ENCODE measurements at places on chromosomes 1 and 21.

GRCh38 chr1:52413410-52413989 lies 9.1 kb downstream of the PRPF38A start:
- no peak for DNase-seq

- DNase-seq = no peak
Measured at GRCh38 chr1:210332233-210332632, 3.5 kb downstream of the HHAT start.

DNA sequence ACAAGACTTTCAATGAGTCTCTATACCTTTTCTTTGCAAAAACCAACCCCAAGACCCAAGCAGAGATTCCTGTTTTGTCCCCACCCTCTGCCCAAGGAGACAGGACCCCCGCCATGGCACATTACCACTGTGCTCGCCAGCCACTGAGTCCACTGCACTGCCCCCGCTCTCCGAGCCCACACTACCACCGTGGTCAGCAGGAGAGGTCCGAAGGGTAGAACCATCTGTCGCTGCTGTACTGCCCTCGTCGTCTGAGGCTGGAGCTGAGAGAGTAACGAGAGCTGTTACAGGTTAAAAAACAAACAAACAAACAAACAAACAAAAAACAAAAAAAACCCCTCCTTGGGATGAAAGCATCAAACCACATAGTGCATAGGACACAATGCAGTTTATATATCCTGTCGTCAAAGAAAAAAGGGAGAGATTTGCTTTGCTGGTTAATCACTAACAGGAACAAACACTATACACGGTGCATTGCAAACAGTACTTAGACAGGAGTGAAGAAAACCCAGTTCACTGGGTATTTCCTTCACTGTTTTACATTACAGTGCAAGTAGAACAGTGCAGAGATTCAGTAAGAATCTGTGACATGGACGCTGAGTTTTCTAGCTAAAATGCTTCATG lies 71.0 kb downstream of the UBR4 start:
- no peak for DNase-seq

GRCh38 chr1:24717887-24718650 lies 27.2 kb upstream of the CLIC4 start:
- no peak for DNase-seq

DNA sequence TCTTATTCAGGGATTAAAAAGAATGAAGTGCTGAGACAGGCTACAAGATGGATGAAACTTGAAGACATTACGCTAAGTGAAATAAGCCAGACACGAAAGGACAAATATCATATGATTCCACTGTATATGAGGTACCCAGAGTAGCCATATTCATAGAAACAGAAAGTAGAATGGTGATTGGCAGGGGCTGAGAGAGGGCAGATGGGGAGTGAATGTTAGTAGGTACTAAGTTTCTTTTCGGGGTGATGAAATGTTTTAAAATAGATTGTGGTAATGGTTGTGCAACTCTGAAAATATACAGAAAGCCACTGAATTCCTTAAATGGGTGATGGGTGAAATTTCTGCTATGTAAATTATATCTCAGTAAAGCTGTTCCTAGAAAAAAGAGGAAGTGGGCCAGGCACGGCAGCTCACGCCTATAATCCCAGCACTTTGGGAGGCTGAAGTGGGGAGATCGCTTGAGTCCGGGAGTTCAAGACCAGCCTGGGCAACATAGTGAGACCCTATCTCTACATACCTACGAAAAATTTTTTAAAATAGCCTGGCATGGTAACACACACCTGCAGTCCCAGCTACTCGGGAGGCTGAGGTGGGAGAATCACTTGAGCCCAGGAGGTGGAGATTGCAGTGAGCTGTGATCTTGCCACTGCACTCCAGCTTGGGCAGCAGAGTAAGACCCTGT lies 15.9 kb downstream of the SLC27A3 start:
- DNase-seq = no peak

GRCh38 chr1:189409774-189410173 lies 1067.9 kb downstream of the BRINP3 start:
- no peak for DNase-seq

GRCh38 chr1:93692983-93693591 lies 11.4 kb upstream of the BCAR3 start:
- no peak for DNase-seq

DNA sequence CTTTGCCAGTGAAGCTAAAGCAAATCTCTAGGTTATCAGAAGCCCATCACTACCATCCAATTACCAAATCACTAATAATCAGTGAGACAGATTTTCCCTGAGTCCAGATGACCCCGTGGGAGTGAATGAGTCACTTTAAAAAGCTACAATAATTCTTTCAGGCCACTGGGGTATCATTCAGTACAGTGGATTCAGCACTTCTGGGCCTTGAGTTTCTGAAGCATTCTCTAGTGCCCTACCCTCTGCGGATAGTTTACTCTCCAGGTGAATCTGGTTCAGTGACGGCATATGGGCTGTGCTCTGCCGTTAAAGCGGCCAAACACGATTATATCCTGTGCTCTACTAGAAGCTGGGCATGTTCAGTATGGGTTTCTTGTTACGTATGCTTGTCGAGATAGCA lies 26.1 kb downstream of the NR5A2 start:
- DNase-seq = no peak

GRCh38 chr1:33361532-33362235 lies 40.8 kb upstream of the A3GALT2 start:
- DNase-seq = no peak

GRCh38 chr21:46567348-46567747 lies 37.5 kb downstream of the S100B start:
- DNase-seq = no peak

GRCh38 chr21:46327711-46328110 lies 3.8 kb downstream of the PCNT start:
- no peak for DNase-seq

- DNase-seq = no peak
Measured at GRCh38 chr1:97379387-97380075, 541.3 kb downstream of the DPYD start.

GRCh38 chr1:53332186-53332564 lies 4.3 kb upstream of the LRP8 start:
- DNase-seq = no peak

- no peak for DNase-seq
Measured at GRCh38 chr21:35208104-35208503, 159.0 kb upstream of the RUNX1 start.

GRCh38 chr1:225299624-225300023 lies 128.2 kb downstream of the LBR start:
- DNase-seq = peak; percentile 10

DNA sequence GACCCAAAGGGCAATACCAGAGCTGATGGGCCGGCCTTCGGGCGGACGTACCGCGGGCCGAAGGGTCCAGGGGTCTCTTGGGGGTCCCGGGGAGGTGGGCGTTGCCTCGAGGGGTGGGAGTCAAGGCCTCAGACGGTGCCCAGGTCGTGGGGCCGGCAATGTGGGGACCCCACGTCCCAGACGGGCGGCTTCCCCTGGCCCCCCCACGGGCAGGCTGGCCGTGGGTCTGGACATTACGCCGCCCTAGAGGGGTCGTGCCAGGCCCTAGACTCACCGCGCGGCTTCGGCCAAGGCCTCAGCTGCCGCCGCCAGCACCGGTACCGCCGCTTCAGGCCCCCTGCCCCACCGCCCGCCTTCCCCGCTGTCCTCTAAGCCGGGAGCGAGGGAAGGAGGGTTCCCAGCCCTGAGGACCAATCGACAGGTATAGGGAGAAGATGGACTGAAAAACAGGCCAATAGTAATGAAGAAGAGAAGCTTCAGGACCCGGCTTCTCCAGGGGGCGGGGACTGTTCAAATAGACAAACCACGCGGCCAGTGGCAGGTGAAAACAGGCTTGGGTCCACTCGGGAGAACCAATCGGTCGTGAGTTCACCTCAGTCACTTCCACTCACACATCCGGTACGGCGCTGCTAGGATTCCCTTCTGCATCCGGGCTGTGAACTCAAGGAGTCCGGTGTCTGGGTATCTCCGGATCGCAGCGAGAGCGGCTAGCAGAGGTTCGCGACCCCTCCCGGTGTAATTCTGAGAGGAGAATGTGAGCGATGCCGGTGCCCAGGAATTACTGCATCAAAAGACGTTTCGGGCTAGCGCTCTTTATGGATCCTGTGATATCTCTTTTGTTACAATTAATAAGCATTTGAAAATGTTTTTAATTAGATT lies at the start of gene MTOR:
Gene MTOR (minus strand): TSS at position 381 of the 879 bp plus-strand sequence. CDS start 3,142 bp downstream, outside the sequence.
- peak; percentile 100 for DNase-seq

DNA sequence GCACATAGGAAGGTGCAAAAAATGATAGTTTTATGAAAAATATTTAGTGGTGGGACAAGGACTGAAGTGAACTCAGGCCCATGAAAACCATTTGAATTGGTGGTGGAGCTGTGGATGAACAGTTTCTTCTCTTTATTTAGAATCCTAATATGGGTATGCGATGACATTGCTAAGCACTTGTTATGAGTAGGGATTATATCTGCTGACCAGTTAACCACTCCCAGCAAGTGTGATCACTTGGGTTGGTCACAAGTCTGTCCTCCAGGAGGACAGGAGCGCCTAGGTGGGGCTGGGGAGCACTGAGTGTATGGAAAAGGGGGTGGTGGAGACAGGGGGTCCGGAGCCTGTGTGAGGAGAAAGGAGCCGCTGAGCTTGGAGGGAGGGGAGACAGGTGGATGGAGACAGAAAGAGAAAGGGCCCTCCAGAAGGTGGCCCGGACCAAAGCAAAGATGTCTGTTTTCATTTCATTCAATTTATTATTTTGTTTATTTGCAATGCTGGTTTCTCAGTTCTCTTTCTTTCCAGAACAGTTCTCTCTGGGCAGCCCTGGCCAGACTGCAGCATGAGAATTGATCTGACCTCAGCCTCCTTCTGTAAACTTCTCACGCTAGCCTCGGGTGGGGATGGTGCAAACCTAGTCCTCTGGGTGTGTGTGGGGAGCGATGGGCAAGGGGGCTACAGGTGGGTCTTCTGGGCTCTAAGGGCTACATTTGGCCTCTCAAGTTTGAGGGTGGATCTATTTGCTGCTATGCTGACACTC lies 9.9 kb upstream of the ZSCAN20 start:
- DNase-seq = no peak

- DNase-seq = no peak
Measured at GRCh38 chr1:2098301-2098698, 48.1 kb downstream of the PRKCZ start.

DNA sequence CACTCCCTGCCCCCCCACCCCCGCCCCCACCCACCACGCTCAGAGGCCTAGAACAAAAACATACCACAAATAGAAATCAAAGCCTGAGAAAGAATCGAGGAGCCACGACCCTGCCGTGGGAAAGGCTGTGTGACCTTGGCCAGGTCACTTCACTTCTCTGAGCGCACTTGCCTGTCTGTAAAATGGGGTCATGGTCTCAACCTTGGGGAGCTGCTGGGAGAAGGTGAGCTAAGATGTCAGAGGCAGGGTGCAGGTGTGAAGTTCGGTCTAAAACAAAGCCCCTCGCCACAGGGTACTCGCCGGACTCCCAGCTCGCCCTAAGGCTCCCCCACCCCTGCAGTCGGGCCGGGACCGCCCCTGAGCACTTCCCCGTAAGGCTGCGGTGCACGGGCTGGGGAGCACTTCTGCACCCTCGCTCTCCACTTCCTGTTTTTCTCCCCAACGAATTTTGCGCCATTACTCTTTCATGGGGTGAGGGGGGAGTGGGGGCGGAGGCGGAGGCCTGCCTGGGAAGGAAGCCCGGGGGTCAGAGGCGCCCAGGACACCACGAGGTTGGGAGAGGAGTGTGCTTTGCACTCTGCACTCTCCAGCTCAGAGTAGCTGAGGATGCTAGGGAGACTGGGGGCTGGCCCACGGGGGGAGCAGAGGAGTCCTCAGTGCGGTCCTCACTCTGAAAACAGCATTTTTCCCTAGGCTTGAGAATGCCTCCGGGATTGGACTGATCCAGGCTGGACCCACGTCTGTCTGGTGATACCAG lies 21.9 kb upstream of the PIK3CD start:
- peak; percentile 72 for DNase-seq

DNA sequence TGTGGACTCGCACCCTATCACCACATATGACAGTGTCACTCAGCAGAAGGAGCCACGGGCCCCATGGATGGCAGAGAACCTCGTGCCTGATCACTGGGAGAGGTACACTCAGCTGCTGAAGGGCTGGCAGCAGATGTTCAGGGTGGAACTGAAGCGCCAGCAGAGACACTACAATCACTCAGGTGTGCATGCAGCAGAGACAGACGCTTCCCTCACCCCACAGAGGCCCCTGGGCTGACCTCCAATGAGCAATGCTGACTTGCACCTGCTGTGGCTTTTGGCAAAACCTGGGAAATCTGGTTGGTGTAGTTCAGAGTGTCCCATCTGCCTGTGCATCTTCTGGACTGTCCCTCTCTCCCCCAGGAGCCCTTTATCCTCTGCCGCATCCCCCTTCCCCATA lies 51.9 kb downstream of the KIAA1614 start:
- no peak for DNase-seq

DNA sequence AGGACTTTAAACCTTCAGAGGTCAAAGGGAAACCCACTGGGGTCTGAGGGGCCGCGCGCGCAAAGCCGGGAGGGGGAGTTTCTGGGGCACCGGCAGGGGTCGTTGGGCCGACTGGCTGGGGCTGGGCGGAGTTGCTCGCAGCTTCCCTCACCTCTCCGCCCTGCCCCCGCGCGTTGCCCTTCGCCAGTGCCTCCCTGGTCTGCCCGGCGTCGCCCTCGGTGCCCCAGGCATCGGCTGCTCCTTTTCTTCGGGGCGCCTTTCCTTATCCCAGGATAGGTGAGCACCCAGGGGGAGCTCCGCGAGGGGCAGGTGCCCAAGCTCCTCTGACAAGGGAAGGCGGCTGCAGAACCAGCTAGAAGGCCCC lies 390 bp upstream of the NGF start:
- no peak for DNase-seq

GRCh38 chr1:237042526-237042891 lies 525 bp downstream of the RYR2 start:
- DNase-seq = no peak

DNA sequence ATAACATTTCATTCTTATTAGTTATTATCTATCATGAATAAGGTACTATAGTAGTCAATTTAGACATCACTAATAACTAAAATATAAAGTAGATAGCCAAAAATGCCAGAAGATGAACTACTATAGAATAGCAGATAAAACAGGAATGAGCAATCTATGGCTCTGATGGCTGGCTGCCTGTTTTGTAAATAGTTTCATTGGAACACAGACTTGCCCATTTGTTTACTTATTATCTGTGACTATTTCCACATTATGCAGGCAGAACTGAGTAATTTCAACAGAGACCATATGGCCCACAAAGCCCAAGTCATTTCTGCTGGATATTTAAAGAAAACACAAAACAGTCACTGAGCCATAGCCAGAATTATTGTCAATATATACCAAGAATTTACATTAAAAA lies 222.1 kb downstream of the COL24A1 start:
- DNase-seq = no peak

DNA sequence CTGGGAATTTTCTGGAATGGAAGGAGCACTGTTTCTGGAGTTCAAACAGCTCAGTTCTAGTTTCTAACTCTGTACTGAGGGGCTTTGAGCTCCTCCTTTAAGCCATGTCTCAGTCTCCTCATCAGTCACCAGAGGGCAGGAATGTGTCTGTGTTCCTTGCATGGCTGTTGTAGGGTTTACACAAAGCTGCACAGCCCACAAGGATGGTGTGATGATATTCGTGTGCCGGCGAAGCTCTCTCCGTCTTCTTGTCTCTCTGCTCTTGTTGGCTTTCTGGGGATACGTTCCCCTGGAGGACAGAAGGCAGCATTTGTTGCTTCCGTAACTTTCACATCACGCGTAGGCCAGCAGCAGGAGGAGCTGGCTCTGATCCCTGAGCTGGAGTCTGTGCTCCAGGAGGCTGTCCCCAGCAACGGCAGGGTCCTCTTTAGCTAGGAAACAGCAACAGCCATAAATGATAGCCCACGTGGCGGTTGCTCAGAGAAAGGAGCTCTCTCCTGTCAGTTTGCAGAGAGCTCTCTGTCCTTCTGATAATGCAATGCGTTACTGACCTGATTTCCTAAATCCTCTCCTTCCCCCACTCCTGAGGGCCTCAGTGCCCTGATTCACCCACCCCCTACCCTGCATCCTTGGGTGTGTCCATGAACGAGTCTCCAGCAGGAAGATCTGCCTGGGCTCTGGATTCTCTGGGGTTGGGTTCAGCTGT lies 189.2 kb upstream of the VAMP3 start:
- DNase-seq = no peak

Data from Jurkat, Clone E6-1 (cell line).